ENCODE measurements at places on chromosomes 7 and 10.

DNA sequence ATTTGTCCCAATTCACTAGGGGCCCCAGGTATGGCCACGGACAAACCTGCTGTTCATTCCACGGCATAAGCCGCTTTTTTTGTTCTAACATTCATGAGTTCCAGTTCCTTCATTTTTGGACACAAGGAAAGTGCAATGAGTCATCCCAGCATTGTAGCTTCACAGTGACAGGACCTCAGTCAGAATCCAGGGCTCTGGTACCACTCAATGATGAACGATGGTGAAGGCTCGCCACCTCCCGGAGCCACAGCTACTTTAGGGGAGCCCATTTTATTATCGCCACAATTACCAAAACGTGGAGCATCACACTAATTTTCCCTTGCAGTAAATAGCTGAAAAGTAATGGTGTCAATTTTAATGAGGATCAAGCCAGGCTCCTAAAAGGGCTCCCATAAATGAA lies 62.9 kb downstream of the FGFR2 start:
- no peak for ATAC-seq

GRCh38 chr7:151459726-151460473 lies 20.0 kb upstream of the CRYGN start:
- ATAC-seq, result peak; percentile 94

- no peak for ATAC-seq
Measured at GRCh38 chr10:102863660-102864059, 5.6 kb upstream of the AS3MT start.

DNA sequence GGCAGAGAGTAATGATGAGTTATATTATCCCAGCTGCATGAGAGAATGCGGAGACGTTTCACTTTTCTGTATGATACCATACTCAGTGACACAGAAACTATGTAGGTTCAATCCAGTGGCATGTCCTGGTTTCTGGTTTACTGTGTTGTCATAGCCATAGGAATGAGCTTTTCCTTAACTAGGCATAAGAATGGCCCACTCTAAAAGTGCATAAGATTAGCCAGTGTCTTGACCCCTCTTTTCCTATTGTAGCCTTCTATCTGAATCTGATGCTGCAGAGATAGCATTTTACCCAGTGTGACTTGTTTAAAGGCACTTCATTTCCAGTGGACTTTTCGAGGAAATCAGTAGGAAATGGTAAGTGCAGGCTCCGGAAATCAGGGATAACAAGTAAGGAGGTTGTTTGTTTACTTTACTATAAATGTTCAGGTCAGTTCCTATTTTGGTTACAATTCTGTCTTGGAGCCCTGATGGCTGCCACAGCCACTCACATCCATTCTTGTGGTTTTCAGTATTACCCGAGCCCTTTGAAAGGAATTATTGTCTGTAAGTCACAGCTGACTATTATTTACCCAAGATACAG lies 70.5 kb downstream of the SEMA3A start:
- peak; percentile 49 for ATAC-seq

- ATAC-seq, result peak; percentile 82
Measured at GRCh38 chr7:89837515-89837914, 316.8 kb upstream of the STEAP1 start.

GRCh38 chr10:118341791-118342637 lies at the start of gene FAM204A:
TSS of gene FAM204A (minus strand) at chr10:118342324. CDS start at chr10:118336415, 5,909 bp downstream.
- peak; percentile 94 for ATAC-seq

- ATAC-seq, result no peak
Measured at GRCh38 chr10:66792441-66792840, 133.4 kb upstream of the LRRTM3 start.

- ATAC-seq, result peak; percentile 52
Measured at GRCh38 chr7:90717296-90718060, 121.4 kb downstream of the CDK14 start.

GRCh38 chr7:66283003-66283920 lies 78.1 kb downstream of the TPST1 start:
- peak; percentile 92 for ATAC-seq

DNA sequence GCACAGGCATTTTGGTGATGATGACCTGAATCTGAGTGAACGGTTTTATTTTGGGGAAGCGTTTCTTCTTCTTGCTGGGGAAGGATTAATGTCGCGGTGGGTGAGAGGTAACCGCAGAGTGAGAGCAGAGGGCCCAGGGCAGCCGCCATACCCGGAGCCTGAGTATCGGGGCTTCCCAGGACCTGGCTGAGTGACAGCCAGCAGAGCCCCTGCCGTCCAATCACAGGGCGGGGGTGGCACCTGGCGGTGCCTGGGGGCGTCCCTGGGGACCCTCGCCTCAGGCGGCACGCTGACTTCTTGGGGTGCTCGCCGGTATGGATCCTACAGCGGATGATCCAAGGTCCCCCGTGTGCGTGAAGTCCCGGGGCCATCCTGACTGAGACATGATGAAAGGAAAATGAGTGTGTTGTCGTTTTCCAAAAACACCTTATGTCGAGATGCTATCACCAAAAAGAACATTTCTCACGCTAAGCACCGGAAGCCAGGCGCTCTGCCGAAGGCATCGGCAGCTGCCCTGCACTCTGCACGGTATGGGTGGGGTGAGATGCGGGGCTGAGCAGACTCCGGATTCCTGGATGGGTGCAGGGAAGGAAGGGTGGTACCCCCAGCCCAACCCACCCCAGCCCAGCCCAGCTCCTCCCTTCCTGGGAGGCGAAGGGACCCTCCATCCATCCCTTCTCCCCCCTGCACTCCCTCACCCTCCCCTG lies 227.9 kb upstream of the SHH start:
- no peak for ATAC-seq

- no peak for ATAC-seq
Measured at GRCh38 chr7:44538798-44539668, 2.1 kb downstream of the NPC1L1 start.

- ATAC-seq, result no peak
Measured at GRCh38 chr10:61752111-61753011, 89.6 kb downstream of the CABCOCO1 start.

- peak; percentile 92 for ATAC-seq
Measured at GRCh38 chr7:140316165-140316661, 82.1 kb downstream of the SLC37A3 start.

DNA sequence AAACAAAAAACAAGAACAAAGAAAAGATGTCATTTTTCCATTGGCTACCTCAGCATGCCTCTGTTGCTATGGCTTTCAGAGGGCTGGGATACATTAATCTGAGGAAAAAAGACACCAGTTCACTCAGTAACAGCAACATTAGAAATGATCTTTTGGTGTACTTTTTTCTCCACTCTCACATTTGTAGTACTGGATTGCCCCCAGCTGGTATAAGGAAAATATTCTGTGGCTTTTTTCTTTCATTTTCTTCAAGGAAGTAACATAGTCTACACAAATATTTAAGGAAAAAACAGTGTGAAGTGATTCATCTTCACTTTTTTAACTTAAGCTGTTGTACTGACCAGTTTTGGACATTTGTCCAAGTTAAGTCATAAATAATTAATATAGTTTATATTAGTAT lies 482.3 kb downstream of the SORCS1 start:
- no peak for ATAC-seq

DNA sequence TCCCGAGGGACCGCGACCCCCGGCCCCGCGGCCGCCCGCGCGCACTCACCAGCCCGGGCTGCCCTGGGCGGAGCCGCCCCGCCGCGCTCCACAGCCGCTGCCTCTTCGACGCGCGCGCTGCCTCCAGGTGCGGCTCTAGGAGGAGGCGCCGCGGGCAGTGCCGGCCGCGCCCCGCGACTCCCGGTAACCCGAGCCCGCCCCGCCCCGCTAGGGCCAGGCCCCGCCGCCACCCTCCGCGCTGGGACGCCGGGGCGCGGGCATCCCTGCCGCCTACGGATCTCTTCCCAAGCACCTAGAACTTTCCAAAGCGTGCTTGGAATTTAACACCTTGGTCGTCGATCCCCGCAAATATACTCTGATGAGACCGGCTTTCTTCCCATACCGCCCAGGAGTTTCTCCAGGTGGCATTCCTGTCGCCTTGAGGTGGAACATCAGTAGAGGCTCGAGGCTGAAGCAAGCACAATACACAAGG lies at the start of gene SLC26A5:
TSS of gene SLC26A5 (minus strand) at position 159 of the 472 bp plus-strand sequence. CDS start 24,693 bp downstream, outside the sequence.
- ATAC-seq, result peak; percentile 93

DNA sequence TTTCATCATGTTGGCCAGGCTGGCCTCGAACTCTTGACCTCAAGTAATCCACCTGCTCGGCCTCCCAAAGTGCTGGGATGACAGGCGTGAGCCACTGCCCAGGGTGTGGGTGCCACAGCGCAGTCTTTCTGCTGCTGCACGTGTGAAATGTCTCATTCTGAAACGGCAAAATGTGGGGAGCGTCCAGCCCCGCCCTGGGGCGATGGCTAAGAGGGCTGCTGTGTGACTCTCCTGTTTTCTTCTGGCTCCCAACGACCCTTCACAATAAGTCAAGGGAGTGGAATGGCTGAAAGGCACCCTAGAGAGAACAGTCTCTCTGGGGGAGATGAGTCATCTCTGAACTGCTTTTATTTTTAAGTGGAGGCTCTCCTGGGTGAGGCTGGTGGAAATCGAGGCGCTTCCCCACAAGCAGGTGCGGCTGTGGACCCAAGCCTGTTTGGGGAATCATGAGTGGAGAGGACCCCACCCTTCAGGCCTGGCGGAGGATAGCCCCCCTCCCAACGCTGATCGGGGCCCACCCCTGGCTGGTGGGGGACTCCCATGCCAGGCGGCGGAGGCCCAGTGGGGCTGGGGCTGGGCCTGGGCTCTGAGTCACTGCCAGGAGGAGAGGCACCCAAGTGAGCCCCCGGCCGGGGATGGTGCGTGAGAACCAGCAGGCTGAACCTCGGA lies 18.0 kb downstream of the ADAP1 start:
- ATAC-seq, result no peak

GRCh38 chr7:29146888-29147609 lies 712 bp upstream of the CPVL start:
- peak; percentile 49 for ATAC-seq

DNA sequence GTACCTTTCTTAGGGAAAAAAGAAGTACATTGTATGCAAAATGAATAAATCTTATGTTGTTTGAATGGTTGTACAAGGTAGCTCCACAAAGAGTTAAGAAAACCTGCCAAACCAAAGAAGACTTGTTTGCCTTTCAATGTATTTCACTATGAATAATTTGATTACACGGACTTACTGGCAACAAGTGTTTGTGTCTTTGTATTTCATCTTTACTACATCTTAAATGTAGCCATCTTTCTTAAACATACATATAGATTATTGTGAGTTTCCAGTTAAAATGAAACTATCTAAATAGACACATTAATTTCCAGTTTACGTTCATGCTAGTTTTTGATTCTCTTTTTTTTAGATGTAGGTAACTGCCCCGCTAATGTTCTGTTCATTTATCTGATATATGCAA lies 2.8 kb downstream of the PRKG1 start:
- ATAC-seq, result no peak

GRCh38 chr7:2802101-2802500 lies 42.0 kb downstream of the GNA12 start:
- ATAC-seq, result no peak

DNA sequence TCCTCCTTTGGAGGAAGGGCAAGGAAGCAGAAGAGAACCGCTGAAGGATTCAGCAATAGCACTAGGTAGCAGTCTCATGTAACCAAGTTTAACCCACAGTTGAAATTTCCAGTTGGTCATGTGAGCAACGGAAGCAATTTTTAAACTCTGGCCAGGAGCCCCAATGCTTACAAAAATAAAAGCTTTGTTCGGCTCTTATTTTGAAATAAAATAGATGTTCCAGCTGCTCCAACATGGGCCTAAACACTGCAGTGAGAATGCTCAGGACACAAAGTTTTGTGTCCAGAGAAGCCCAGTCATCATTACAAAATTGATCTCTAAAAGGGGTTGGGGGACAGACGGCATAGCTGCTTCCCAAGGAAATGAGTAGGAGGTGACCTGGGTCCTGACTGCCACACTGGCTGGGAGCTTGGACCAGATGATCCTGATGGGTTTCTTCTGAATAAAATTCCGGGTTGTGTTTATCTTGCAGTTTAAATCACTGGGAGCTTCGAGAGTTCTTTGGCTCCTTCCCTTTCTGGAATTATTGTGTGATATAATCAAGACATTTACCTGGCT lies 452 bp upstream of the TMEM140 start:
- ATAC-seq, result no peak

- ATAC-seq, result no peak
Measured at GRCh38 chr7:47145186-47145725, 436.7 kb downstream of the TNS3 start.

DNA sequence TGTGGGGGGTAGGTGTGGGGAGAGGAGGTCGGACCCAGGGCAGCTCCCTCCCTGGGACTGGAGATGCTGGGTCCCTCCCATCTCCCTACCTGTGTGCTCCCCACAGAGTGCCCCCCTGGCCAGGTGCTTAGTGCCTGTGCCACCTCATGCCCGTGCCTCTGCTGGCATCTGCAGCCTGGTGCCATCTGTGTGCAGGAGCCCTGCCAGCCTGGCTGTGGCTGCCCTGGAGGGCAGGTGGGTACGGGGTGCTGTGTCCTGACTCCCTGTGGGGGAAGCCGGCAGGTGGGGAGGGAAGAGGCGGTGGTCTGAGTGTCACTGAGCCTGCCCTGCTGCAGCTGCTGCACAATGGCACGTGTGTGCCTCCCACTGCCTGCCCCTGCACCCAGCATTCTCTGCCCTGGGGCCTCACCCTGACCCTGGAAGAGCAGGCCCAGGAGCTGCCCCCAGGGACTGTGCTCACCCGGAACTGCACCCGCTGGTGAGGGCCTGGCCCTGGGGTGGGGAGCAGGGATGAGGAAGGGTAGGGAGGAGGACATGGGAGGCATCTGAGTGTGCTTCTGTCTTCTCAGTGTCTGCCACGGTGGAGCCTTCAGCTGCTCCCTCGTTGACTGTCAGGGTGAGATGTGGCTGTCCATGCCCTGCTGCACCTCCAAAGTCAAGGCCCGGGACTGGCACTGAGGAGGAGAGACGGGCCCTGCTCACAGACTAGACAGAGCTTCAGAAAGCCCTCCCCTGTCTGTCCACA lies 11.7 kb upstream of the ZNF862 start:
- no peak for ATAC-seq

DNA sequence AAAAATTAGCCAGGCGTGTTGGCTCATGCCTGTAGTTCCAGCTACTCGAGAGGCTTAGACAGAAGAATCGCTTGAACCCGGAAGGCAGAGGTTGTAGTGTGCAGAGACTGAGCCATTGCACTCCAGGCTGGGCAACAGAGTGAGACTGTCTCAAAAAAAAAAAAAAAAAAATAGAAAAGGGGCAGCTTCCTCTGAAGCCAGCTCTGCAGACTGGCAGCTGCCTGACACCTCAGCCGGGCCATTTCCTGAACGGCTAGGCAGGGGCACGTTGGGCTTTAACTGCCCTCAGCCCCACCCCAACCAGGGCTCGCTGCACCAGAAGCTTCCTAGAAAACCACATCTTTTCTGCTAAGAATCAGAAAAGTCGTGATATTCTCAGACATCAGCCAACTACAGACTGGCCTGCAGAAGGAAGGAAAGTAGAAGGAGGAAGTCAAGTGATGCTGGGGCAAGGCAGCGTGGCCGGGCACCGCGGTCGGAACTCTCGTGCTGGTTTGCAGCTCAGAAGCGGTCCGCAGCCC lies 38.0 kb downstream of the PRKAG2 start:
- ATAC-seq, result no peak

- no peak for ATAC-seq
Measured at GRCh38 chr10:112983444-112984056, 33.5 kb downstream of the TCF7L2 start.

DNA sequence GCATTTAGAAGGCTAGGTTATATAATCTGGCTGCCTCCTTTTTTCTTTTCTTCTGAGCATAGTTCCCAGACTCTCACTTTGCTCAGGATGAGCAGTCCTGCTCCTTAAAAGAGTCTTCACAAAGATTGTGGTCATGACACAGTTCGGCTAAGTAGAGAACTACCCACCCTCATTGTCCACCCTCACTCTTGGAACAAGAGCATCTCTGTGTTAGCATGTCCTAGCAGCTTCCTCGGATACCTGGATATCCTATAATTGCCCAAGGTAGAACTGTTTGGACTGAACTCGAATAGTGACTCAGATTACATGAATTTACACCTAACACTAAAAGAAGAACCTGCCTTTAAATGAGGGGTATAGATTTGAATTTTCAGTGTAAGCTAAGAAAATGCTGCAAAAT lies 572.0 kb downstream of the SUGCT start:
- ATAC-seq, result no peak
